ENCODE measurements at places on chromosomes 5 and 9.

- ATAC-seq = peak; percentile 64
These were observed 12.9 kb downstream of the TJP2 start for GRCh38 chr9:69186841-69187611.

- ATAC-seq = no peak
These were observed 45.3 kb upstream of the FCN1 start for GRCh38 chr9:134962973-134963364.

- ATAC-seq = no peak
These were observed 1211.0 kb upstream of the CDH6 start for GRCh38 chr5:29982457-29982856.

GRCh38 chr5:160463740-160464465, 42.2 kb downstream of the PTTG1 start:
- peak; percentile 83 for ATAC-seq

DNA sequence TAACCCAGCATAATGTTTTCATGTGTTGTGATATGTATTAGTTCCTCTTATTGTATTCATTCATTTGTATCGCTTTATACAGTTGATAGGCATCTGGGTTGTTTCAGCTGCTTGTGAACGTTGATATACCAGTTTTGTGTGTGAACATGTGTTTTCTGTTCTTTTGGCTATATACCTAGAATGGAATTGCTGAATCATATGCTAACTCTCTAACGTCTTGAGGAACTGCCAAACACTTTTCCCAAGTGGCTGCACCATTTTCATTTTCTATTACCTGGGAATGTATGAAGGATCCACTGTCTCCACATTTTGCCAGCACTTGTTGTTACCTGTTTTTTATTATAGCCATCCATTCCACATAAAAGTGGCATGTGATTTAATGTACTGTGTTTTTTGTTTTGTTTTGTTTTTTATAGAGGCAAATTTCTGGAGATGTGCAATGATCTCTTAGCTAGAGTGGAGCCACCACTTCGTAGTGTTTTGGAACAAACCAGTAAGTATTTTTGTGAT, 34.6 kb downstream of the HSPA4 start:
- ATAC-seq = no peak

GRCh38 chr5:175638305-175638704, 19.6 kb upstream of the HRH2 start:
- no peak for ATAC-seq

DNA sequence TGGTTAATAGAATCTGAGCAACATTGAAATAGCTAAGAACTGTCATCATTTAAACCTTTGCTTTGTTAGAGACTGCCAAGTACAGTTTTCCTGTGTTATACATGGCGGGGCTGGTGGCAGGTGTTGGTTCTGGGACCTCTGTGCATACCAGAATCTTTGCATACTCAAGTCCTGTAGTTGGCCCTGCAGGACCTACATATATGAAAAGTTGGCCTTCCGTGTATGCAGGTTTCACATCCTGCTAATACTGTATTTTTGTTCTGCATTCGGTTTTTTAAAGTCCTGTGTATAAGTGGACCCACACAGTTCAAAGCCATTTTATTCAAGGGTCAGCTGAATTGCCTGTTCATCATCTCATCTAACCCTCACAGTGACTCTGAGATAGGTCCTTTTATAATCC, 36.4 kb downstream of the LARP1 start:
- no peak for ATAC-seq

DNA sequence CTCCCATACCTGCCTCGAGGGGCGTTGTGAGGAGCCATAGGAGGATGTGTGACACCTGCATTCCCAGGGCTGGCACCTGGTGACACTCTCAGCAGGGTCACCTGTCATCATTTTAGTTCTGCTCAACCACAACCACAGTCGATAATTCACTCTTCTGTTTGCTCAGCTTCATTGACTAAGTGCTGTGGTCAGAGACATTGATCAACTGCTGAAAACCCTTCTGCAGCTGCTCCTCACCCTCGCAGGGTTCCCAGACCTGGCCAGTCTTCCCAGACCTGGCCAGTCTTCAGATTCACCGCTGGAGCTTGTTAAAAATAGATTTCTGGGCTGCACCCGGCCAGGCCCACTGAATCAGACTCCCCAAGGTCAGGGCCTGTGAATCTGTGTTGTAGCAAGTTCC, 92.8 kb downstream of the MVB12B start:
- ATAC-seq = no peak

GRCh38 chr5:159021901-159022556, 77.7 kb downstream of the EBF1 start:
- ATAC-seq = peak; percentile 74

DNA sequence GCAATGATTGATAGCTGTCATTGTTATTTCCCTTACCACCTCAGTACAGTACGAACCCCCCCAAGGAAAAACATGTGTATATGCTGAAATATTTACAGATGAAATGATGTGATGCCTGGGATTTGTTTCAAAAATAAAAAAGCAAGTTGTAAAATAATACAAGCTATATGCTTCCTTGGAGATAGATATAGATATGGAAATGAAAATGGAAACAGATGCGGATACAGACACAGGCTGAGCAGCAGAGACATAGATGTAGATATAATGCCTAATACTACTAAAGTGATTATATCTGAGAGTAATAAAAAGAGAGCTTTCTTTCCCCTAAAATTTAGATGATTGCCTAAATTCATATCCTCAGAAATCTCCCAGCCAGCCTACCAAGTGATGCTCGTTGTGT, 127.5 kb upstream of the TNPO1 start:
- ATAC-seq = no peak

DNA sequence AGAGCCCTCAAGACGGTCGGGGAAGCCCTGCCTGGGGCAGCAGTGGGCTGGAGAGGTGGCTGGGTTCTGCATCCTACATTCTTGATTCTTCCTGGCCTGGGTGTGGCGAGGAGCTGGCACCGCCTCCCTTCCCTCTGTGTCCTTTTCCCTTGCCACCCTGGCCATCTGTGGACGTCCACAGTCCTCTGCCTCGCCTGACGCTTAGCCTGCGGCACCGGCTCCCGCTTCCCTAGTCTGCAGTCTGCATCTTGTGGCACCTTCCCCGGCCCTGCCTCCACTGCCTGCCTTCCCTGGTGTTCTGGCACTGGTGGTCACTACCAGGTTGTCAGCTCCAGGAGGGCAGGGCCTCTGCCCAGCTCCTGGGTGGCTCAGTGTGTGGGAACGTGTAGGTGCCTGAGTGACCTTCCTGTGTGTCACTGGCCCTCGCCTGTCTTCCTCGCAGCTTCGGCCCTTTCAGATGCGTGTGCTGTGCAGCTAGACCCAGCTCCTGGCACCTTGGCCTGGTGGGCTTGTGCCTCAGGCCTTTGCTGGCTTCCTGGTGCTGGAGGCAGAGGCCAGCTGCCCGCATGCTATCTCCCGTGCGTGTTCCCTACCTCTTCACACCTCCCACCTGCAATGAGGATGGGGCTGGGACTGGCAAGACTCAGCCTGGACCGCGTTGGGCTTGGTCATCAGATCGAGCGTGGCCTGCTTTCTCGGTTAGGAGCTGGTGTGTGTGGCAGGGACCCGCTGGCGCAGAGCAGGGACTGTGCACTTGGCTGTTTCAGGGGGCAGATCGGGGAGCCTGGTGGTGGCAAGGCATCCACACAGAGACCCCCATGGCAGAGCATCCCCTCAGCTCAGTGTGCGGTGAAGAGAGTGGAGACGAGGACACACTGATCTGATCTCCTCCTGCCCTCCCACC, 20.9 kb downstream of the TRAF2 start:
- no peak for ATAC-seq

GRCh38 chr9:75084081-75084672, 3.8 kb downstream of the NMRK1 start:
- no peak for ATAC-seq
